ENCODE measurements at places on chromosomes 3 and 15.

DNA sequence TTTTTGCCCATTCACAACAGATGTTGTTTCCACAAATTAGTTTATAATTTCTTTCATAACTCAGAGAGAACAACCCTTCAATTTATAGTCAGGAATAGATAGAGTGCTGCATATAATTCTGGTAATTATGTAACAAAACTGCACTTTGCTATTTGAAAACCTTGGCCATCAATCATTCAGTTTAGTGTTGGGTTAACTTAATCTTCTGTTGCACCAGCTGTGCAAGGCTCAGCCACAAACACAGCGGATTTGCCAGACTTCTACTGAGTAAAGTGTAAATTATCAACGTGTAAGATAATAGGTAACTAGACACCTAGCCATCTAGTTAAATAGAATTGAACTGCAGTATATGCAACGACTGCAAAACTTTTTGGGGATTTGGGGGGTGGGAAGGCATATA is 1064.3 kb upstream of the EPHA6 start:
- DNase-seq, result no peak

DNA sequence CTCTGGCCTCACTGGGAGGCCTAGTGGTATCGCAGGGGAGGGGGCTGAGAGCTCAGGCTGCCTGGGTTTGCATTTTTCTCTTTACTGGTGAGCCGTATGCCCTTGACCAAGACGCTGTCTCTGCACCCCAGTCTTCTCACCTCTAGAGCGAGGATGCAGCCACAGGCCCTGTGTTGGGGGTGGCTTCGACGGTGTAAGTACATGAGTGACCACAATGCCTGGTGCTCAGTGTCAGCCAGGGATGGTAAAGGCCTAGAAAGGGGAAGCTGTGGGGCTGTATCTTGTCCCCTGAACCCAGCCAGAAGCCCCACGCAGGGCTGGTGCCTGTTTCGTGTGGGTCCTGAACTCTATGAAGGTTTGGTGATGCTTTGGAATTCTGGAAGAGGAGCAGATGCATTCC is 19.8 kb downstream of the SYNM start:
- DNase-seq, result no peak

- DNase-seq, result no peak
Measured at GRCh38 chr3:129432671-129433070, 4.2 kb upstream of the EFCAB12 start.

DNA sequence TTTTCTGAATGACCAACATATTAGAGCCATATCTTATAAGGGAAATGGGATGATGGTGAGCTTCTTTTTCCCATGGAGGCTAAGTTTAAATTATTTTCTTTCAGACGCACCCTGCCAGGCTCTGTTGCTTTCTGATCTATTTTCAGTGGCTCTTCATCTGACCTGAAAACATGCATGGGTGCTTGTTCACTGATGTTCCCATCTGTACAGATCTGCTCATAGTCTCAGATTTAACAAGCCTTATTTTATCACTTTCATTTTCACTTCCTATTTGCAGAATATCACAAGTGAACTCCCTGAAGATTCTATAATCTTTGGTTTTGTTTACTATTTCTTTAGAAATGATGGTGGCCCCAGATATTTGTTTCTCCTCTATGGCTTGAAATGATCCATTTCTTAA is 31.1 kb upstream of the SUCLG2 start:
- DNase-seq, result no peak

- no peak for DNase-seq
Measured at GRCh38 chr3:185205865-185206264, 48.0 kb downstream of the EHHADH start.

DNA sequence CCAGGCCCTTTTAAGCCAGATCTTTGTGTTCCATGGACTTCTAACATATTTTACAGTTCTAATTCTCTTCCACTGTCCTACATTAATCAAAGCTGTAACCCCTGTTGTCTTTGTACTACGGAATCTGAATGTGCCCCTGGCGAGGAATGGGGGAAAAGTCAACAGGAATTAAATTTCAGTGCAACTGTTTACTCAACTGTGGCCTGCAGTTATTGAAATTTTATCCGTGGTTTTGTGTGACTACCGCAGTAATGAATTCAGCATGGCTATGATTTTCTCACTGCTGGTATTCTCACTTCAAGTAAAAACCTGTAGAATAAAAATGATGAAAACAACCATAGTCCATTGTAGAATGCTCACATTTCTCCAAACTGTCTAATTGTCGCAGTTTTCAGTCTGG is 388.0 kb downstream of the FOXP1 start:
- no peak for DNase-seq

DNA sequence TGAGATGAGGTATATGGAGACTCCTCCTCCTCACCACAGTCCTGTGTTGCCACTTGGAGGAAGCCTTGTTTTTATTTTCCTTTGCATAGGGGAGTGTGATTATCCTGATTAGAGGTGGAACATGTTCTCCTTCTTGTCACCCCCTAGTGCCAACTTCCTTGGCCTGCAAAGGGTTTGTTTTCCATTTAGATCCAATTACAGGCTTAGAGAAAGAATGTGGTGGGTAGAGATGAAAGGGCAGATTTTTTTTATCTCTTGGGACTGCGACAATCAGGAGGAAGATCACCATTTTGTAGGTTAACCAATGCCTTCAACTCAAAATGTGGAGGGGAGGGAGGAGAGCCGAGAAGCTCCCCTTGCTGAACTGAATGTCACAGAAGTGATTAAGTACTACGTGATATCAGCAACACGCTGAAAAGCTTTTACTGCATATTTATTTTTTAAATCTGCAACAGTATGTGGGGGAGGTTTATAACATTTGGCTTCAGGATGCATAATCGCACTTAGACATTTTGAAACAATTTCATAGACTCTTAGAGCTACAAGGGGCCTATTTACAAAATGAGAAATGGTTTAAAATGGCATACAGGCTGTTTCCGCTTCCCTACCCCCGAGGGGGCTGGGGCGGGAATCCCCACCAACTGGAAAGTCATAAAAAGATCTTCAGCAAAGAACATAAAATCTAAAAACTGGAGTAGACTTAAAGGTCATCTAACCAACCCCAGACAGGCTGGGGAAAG is 2.4 kb downstream of the LMCD1 start:
- DNase-seq, result no peak

DNA sequence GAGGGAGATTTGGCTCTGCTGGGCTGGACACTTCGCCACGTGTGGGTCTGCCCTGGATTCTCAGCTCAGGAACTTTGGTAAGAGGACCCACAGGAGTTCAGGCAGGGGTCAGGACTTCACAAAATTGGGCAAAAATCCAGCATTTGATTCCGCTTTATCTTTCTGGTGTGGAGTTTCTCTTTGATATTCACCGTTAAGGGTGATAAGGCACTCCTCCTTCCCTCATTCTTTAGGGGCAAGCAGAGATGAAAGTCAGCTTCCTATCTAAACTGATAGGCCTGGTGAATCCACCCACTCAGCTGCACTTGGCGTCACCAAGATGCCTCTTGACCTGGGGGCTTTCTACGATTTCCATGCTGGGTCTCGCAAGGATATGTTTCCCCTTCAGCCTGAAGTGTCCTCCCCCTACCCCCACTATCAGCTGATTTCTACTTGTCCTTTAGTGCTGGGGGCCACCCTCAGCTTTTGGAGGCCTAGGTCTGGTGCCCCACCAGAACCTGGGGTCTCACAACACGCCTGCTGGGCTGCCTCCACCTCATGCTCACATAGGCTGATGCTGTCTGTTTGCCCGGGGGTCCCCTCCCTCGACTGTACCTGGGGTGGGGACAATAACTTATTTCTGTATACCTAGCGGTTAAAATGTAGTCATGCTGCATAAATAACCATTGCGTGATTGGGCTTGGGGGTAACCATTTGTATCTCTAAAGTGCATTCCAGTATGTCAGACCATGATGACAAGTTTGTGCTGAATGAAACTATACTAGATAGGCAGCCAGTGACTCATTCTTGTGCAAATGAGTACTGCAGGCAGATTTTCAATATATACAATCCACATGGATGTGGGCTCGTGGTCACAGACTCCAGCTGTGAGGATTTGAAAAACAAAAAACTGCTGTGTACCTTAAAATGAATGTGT is 248.3 kb downstream of the ADAMTS17 start:
- no peak for DNase-seq

DNA sequence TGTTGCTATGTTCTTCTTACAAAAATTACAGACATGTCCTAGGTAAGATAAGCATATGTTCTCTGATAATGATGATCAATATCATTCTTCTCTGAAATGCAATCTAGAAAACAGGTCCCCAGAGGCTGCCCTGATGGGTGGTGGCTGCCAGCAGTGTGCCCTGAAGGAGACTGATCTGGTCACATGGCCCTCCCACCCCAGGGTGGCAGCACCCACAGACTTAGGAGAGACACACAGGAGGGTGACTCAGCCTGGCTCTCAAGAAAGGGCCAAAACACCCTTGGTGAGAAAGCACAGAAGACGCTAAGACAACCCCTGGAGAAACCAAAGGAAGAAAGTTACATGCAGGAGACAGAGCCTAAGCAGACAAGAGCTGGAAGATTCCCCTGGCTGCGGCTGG is 203.7 kb downstream of the TJP1 start:
- DNase-seq, result no peak

- no peak for DNase-seq
Measured at GRCh38 chr3:4523710-4524698, 30.9 kb downstream of the ITPR1 start.

DNA sequence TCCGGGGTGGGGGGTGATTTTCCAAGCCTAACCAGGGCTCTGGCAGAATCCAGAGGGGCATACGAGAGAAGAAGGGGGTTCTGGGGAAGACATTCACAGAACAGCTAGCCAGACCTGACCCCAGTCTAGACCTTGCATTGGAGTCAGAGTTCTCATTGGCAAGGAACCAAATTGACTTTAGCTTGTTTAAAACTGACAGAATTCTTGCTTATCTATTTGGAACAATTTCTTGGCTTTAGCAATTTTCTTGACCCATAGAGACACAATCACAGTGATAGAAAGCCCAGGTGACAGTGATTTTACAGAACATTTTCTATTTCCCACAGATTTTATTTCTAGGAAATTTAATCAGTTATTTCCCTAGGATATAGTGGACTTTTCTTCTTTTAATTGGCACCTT is 23.6 kb upstream of the ATP11B start:
- DNase-seq, result no peak

GRCh38 chr15:75058127-75058905 is 34.9 kb downstream of the PPCDC start:
- DNase-seq, result no peak

- DNase-seq, result no peak
Measured at GRCh38 chr15:70892912-70893560, 410 bp downstream of the LRRC49 start.

- no peak for DNase-seq
Measured at GRCh38 chr3:27219127-27219845, 149.9 kb downstream of the NEK10 start.

- DNase-seq, result no peak
Measured at GRCh38 chr15:43134157-43134635, 810 bp downstream of the TMEM62 start.

Measured in amygdala (tissue), 56 donors.